ENCODE measurements at places on chromosomes 3 and 15. TPM values are rescaled to one million over a fixed set of nuclear protein-coding genes. Genes with fewer than 3 reads are reported as not detected.

- no peaks in the 10 kb centered on the region for H3K4me1 ChIP-seq
- H3K36me3 ChIP-seq, result no peaks in the 10 kb centered on the region
- H3K27ac ChIP-seq, result no peak overlapping the region
- peaks cover 4% of the 10 kb centered on the region for H3K27me3 ChIP-seq
- DNase-seq, result no peak
Observed at GRCh38 chr3:105356988-105357387, 9.7 kb upstream of the ALCAM start.

- H3K4me1 ChIP-seq, result peaks cover 5% of the 10 kb centered on the region
Observed at GRCh38 chr15:82829234-82829633, 19.8 kb downstream of the WHAMM start.

GRCh38 chr15:70855764-70856163 is 1.8 kb upstream of the LARP6 start:
- no peaks in the 10 kb centered on the region for H3K27me3 ChIP-seq
- H3K36me3 ChIP-seq, result no peaks in the 10 kb centered on the region
- H3K4me1 ChIP-seq, result no peaks in the 10 kb centered on the region

DNA sequence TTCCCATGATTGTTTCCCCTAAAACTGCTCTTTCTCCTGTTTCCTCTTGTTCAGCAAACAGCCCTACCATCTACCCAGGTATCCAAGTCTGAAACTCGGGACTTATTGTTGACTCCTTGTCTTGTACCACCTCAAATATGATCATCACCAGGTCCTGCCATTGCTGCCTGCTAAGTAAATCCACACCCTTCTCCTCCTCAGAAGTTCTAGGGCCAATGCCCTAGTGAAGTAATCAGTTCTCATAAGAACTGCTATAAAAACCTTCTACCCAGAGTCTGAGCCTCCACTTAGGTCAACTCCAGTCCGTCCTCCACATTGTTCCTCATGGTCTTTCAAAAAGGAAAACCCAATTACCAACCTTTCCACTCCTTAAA is 77.0 kb upstream of the IL12A start:
- DNase-seq, result no peak
- H3K27me3 ChIP-seq, result no peaks in the 10 kb centered on the region
- no peaks in the 10 kb centered on the region for H3K36me3 ChIP-seq
- peaks cover 6% of the 10 kb centered on the region for H3K4me1 ChIP-seq
- H3K27ac ChIP-seq, result peak overlapping the region; percentile 38
- H3K4me3 ChIP-seq, result peak overlapping the region; percentile 58

DNA sequence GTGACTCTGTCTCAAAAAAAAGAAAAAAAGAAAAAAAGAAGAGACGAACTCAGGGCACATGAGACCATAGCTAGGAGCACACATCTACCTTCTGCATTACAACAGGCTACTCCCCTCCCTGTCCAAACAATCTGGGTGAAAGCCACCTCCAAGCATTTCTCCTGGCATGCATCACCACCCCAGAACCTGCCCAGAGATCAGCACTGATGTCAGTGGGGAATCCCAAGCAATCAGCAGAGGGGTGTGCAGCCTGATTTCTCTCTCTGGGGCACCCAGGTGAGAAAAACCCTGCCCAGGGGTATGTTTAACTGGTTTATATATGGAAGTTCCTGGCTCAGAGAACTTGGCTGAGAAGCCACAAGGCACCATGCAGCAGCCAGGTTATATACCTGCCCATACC is 59.4 kb downstream of the CDC25A start:
- no peak for DNase-seq
- no peaks in the 10 kb centered on the region for H3K36me3 ChIP-seq
- H3K27ac ChIP-seq, result no peak overlapping the region
- no peaks in the 10 kb centered on the region for H3K27me3 ChIP-seq

DNA sequence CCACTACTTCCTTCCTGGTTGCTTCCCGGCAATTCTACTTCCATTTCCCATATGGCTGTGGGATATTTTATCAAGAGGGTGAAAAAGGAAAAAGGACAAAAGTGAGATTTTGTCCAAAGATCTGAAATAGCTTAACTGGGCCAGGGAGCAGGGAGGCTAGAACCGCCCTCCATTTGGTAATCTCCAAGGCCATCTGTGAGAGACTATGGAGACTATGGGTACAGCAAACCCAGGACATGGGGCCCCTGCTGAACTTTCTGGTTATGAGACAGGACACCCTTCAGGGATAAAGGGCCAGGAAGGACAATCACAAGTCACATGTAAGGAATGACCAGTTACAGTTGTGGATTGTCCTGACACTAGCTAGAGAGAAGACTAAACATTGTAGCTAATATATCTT is 24.3 kb downstream of the ZSCAN2 start:
- peaks cover 4% of the 10 kb centered on the region for H3K36me3 ChIP-seq
- no peak overlapping the region for H3K4me3 ChIP-seq
- no peaks in the 10 kb centered on the region for H3K27me3 ChIP-seq
- DNase-seq, result no peak
- H3K27ac ChIP-seq, result no peak overlapping the region

DNA sequence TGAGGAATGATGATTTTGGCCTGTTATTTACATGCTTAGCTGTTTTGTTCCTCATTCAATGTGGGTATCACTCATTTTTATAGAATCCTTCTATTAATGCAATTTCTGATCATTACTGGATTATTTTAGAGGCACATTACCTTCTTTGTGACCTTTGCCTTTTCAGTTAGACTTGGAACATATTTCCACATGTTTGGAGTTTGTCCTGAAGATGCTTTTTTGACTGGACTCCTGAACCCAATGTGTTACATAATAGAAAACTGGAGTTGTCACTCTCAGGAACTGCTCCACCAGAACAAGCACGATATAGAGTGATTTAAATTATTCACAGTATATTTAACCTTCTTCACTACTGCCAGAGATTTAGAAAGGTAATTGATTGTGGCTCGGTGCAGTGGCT is 59.5 kb downstream of the TP63 start:
- H3K27me3 ChIP-seq, result no peaks in the 10 kb centered on the region
- H3K4me3 ChIP-seq, result no peak overlapping the region
- no peak for DNase-seq
- peaks cover 29% of the 10 kb centered on the region for H3K4me1 ChIP-seq
- H3K27ac ChIP-seq, result no peak overlapping the region

DNA sequence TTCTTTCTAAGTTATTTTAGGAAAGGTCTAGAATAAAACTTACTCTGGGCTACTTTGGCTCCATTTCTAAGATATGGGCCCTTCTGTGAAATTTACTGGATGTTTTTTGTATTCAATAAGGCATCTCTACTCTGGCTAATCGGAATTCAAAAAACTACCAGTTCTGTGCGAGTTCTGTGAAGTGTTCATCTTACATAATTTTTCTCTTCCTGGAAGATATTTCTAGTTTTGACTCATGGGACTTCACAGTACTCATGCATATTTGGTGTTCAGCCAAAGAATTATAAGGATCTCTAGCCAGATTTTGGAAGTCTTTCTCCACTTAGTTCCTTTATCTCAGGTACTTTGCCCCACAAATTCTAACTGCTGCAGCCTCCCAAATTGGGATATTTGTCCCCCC is 46.4 kb upstream of the MBNL1 start:
- H3K27ac ChIP-seq, result peak overlapping the region; percentile 52
- no peaks in the 10 kb centered on the region for H3K36me3 ChIP-seq
- no peak overlapping the region for H3K4me3 ChIP-seq
- H3K4me1 ChIP-seq, result peaks cover 39% of the 10 kb centered on the region

ZPLD1 gene
- not detected for total RNA-seq

SACM1L gene
- 18.1 TPM for total RNA-seq

DNA sequence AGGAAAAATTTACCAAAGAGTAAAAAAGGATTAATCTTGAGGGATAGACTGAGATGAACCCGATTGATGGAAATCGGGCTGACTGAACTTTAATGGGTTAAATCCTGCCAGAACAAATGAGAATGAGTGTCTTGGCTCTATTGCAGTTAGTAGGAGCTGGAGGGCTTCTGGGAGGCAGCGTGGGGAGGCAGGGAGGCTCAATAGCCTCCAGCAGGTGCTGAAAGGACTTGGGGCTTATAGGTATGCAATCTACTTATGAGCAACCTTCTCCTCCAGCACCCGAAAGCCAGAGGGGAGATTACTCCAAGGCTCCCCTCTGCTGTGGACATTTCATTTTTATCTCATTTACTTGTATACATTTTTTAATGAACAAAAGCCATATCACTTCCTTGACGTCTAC is 1.0 kb upstream of the CRYBG3 start:
- no peak overlapping the region for H3K27ac ChIP-seq
- no peak for DNase-seq
- H3K27me3 ChIP-seq, result no peaks in the 10 kb centered on the region
- peaks cover 21% of the 10 kb centered on the region for H3K4me1 ChIP-seq
- H3K4me3 ChIP-seq, result peak overlapping the region; percentile 88

GOLGA6L10 gene
- total RNA-seq, result 0.91 TPM

- no peak for DNase-seq
- H3K4me1 ChIP-seq, result peaks cover 20% of the 10 kb centered on the region
Observed at GRCh38 chr15:65285291-65286068, 1.2 kb downstream of the PARP16 start.

BSN gene
- total RNA-seq, result 0.67 TPM

DNA sequence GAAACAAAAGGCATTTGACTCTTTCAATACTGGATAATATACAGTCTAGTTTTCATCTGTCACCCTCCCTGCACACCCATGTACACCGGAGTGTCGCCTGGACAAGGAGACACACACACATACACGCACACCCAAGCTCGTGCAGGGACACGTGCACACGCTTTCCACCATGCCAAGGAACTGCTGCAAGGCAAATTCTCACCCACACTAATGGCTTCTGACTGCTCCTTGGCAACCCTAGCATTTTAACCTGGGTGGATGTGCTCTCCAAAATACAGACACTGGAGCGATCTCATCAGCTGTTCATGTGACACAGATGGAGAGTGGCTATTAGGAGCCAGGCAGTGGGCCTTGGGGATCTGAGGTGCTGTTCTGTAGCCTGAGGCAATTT is 61.6 kb downstream of the MEIS2 start:
- H3K27me3 ChIP-seq, result no peaks in the 10 kb centered on the region
- no peaks in the 10 kb centered on the region for H3K36me3 ChIP-seq
- no peak overlapping the region for H3K27ac ChIP-seq
- no peak for DNase-seq
- H3K4me1 ChIP-seq, result no peaks in the 10 kb centered on the region

DNA sequence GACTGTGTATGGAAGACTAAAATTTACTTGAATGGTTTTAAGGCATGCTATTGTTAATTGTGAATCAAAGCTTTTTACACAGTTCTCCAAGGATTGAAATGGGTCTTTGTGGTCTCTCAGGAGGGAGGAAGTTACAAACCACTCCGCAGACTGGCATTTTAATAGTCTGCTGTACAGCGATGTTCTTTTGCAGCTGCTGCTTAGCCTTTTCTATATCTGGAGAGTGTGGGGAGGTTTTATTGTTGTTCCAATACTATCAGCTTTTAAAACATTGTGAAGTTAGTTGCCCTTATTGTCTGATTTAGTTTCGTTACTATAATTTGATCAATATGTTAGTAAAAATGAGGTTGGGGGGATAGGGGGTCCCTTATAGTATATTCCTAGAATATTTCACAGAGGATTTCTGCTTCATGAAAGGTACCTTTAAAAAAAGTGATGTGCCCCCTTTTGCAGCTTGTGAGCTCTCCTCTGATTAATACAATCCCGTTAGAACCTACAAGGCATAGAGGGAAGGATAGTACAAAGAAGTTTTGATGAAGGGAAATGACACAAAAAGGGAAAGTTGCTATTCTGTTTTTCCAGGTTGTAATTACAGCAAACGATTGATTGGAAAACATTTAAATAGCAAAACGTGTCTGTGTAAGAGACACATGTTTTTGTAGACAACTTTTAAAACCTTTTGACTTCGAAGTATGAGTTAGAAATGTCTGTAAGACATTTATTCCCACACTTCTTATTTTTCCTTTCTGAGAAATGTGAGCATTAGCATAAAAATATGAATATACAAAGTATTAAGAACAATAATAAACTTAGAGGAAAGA is 158.3 kb upstream of the CGNL1 start:
- H3K4me3 ChIP-seq, result no peak overlapping the region
- no peaks in the 10 kb centered on the region for H3K36me3 ChIP-seq
- H3K27ac ChIP-seq, result no peak overlapping the region
- H3K27me3 ChIP-seq, result no peaks in the 10 kb centered on the region
- H3K4me1 ChIP-seq, result peaks cover 32% of the 10 kb centered on the region
- no peak for DNase-seq

LINGO1 gene
- total RNA-seq, result 0.25 TPM

NR1I2 gene
- not detected for total RNA-seq
